ENCODE measurements at places on chromosomes 2 and 18.

GRCh38 chr18:79933765-79934164 is 17.7 kb downstream of the SLC66A2 start:
- no peak for DNase-seq

- peak; percentile 69 for DNase-seq
Measured at GRCh38 chr2:64945973-64946768, 43.0 kb upstream of the SLC1A4 start.

DNA sequence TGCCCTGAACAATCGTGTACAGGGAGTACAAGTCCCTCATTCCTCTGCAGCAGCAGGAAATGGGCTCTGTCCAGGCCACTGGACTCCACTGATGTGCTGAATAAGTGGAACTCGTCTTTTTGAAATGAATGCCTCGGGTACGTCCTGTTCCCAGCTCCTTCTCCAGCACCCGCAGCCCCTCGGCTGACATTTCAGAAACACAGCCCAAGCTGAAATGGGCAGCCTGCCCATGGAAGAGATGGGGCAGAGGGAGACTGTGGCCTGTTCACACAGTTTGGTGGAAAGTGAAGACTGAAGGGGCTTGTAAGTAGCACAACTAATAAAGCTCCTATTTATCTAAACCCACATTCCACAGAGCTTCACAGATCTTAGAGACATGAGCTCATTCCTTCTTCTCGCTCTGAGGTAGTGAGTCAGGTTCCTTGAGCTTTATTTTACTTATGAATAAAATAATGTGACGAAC is 498.6 kb downstream of the TXNL1 start:
- DNase-seq, result no peak

DNA sequence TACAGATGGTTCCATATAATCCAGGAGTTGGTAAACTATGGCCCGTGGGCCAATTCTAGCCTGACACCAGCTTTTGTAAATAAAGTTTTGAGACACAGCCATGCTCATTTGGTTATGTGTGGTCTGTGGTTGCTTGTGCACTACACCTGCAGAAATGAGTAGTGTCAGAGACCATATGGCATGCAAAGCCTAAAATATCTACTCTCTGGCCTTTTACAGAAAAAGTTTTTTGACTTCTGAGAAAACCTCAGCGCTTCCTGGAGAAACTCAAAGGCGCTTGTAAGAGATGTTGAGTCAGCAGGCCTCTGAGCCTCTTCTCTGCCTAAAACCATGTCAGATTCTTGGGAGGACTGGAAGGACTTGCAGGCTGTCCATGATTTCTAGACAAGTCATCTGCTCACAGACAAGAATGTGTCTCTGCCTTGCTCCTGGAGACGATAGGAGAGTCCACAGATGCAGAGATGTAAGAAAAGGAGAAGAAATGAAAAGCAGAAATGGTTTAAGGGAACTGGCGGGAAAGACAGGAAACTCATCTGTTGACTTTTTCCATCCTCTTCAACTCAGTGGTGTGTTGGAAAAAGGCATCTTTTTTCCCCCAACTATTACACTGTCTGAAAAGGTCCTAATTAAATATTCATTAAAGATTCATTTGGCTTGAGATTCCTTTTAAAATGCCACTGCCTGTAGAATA is 5.2 kb downstream of the TTC39C start:
- DNase-seq, result peak; percentile 60

DNA sequence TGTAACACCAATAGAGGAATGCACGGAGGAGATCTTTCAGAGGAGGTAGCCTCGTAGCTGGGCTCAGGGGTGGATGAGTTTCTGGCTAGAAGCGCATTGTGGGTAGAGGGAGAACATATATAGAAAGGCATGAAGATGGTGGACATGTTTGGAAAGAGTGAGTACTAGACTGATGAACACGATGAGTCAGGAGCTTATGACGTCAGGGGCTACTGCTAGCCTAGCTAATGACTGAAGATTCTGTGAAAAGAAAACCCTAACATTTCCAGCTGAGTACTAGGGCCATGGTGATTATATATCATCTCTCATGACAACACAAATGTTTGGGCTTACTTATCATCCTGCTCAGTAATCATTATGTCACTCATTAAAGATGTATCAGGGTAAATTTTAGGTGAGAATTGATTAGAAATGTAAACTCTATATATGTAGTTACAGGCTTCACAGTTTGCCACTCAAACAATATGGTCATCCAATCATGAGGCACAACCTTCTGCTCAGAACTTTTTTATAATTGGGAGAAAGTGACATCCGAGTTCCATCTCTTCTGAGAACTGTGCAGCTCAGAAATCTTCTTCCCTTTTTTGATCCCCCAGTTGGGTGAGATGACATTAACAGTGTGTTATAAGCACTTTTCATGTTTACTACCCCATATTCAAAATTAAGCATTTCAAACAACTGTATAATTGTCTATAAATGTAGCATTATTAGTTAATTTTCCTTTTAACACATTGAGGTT is 22.2 kb upstream of the IL1RN start:
- DNase-seq, result peak; percentile 76

DNA sequence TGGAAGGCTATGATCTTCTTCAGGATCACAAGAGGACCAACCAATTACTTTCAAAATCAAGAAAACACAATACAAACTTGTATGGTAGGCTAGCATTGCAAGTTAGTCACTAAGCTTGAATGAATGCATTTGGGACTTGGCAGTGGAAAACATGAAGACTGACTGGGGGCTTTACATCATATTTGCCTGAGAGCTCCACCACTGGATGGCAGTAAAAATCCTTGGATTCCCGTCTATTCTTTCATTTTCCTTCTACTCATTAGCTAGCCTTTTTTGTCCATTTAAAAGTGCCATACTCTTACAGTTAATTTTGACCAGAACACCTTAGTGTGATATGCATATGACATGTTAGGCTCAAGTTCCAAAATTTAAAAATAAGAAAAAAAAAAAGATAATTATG is 63.5 kb upstream of the RASGRP3 start:
- DNase-seq, result no peak

DNA sequence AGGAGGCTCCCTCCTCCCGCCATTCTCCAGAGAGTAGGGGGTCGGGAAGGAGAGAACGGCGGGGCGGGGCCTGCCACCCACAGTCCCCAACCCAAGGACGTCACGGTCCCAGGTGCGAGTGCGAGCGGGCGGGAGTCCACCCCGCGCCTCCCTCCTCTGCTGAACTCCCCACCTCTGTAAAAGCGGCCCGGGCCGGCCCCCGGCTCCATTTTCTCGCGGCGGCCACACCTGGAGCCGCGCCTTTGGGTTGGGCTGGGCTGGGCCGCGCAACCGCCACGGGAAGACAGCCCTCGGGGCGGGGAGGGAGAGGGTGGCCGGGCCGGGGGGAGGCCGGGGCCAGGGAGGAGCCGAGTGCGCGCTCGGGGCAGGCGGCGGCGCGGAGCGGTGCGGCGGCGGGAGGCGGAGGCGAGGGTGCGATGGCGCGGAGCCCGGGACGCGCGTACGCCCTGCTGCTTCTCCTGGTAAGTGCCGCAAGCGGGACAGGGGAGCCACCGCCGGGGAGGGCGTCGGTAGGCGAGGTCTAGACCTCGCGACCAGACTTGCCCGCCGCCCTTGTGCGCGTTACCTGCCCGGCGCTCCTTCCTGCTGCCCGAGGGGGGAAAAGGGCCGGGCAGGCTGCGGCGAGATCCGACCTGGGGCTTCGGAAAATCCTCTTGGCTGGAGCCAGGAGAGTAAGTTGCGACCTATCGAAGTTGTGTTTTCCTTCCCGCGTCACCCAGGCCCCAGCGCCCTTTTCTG is at the start of gene DSG2:
Gene DSG2, plus strand, starts transcription at position 342 of the 738 bp plus-strand sequence. Its CDS starts 75 bp downstream, at position 417.
- DNase-seq, result peak; percentile 46

GRCh38 chr2:197077336-197077735 is 150.8 kb upstream of the PGAP1 start:
- DNase-seq, result no peak

DNA sequence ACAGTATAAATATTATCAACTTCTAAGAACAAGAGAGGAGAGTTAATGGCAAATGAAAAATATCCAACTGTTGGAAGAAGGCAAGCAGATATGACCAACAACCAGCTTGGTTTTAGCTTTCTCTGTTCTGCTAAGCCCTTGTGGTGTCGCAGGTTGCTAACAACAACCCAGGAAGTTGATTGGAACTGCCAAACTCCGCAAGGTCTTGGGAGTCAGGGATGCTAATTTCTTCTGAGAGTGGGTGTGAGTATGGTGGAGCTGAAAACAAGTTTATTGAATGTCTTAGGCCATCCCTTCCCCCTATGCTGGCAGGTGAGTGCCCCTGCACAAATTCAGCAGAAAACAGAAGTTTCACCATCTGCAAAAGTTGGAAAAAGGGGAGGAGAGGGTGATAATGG is 17.5 kb downstream of the BZW1 start:
- no peak for DNase-seq

GRCh38 chr2:238929242-238930081 is 81.6 kb downstream of the TWIST2 start:
- DNase-seq, result no peak

DNA sequence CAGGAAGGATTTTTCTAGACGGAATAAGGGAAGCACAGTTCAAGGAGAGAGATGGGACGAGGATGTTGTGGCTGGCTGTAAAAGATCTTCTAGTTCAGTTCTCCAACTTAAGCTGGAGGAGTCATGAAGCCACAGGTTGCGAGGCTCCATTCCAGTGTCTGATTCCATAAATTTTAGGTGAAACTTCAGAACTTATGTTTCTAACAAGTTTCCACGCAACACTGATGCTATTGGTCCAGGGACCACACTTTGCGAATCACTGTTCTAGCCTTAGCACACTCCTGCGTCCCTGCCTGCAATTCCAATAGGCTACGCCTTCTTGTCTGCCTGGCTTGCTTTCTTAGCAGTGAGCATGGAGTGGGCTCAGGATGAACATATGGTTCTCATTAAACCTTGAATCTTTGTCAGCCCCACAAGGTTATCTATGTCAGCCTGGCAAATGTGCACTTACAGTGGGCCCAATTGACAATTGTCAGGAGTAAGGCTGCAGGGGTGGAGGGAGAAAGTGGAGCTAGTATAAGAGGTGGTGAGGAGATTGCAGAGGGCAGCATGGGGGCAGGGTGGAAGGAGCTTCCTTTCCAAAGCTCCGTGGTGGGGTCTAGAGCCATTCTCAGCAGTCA is 438.1 kb upstream of the ST6GAL2 start:
- DNase-seq, result no peak

DNA sequence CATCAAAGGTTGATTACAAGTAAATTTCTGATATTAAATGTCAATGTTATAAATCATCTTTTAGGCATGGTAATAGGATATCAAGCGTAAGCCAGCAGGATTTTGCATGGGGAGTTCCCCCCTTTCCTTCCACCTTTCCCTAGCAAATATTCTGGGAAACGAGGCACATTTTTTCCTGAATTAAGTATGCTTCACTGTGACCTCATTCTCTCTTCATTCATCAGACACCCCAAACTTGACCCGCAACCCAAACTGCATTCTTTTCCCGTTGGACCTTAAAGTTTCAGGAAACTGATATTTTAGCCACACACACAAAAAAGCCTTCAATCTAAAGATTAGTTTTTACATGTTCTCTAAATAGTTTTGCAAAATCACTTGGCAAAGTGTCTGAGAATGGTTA is 214.5 kb upstream of the CTAGE1 start:
- no peak for DNase-seq

GRCh38 chr2:176934131-176934530 is 278.5 kb upstream of the HNRNPA3 start:
- no peak for DNase-seq

DNA sequence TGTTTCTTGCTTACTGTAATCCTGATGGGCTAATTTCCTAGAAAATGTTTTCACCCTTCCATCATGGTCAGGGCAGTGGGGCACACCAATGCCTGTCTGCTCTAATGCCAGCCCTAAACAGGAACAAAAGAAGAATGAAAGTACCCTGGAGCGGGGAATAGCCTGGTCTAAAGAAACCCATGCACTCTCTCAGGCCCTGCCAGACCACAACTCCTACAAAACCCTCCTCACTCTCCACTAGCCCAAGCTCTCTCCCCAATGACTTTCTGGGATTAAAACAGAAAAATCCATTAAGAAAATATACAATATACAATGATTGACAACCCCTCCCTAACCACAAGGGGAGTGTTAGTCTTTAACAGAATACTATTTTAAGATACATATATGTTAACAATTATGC is 67.6 kb downstream of the AAK1 start:
- no peak for DNase-seq

- no peak for DNase-seq
Measured at GRCh38 chr2:164700390-164700789, 79.1 kb upstream of the GRB14 start.

GRCh38 chr18:73168236-73168635 is 300.4 kb upstream of the NETO1 start:
- no peak for DNase-seq

DNA sequence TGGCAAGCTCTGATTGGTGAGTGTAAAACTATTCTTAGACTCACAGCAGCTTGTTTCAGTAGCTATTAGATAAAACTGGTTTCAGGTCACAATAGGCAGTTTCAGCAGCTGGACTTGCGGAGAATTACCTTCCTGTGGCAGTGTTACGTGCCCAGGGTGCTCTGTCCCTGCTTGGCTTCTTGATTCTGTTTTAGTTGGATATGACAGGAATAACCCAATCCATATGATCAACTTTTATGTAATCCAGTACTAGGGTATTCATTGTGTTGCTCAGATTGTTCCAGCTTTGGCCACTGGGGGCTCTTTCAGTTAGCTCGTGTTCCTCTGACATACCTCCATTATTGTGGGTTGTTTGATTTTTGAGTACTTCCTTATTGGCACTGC is 43.1 kb downstream of the INPP4A start:
- peak; percentile 62 for DNase-seq

DNA sequence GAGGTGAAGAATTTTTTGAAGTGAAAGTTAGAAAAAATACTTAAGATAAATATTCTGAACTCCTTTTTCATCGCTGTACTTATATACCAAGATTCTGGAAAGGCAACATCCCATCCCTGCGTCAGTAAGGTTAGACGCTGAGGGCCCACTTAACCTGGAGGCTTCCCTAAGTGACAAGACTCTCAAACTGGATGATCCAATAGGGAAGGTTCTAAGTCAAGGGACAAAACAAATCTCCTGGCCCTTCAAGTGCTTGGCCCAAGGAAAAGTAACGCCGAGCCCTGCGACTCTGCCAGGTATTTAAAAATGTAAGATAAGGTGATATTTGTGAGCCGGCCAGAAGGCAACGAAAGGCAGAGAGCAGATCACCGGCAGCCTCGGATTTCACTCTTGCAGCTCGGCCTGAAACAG is 1.3 kb downstream of the STK39 start:
- DNase-seq, result no peak

DNA sequence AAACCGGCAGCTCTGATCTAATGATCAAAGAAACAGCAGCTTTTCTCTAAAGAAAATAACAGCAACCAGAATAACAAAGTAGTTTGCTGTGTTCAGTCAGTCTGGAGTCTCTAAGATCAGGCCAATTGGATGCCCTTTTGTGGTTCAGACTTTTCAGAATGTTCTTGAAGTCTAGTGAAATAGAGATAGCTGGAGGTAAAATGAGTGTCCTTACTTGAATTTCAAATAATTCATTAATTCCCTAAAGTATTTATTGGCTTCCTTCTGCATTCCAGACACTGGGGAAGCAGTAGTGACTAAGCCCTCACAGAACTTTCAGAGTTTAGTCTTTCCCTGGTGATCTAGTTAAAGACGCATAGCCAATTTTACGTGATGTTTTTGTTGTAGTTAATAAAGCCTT is 58.7 kb downstream of the C18orf54 start:
- no peak for DNase-seq

GRCh38 chr2:112050316-112050715 is 4.8 kb upstream of the TMEM87B start:
- no peak for DNase-seq

GRCh38 chr2:96961210-96961950 is 25.0 kb downstream of the FAM178B start:
- DNase-seq, result no peak

Measured in activated CD4-positive, alpha-beta T cell treated with anti-CD3 and anti-CD28 coated beads for 48 hours (primary cell).